ENCODE measurements at places on chromosomes 11 and 22.
A peak's percentile ranks its signal among the peaks of the same experiment; 100 is the strongest.

- no peak for DNase-seq
Measured at GRCh38 chr22:48208894-48209293, 1446.4 kb downstream of the TBC1D22A start.

DNA sequence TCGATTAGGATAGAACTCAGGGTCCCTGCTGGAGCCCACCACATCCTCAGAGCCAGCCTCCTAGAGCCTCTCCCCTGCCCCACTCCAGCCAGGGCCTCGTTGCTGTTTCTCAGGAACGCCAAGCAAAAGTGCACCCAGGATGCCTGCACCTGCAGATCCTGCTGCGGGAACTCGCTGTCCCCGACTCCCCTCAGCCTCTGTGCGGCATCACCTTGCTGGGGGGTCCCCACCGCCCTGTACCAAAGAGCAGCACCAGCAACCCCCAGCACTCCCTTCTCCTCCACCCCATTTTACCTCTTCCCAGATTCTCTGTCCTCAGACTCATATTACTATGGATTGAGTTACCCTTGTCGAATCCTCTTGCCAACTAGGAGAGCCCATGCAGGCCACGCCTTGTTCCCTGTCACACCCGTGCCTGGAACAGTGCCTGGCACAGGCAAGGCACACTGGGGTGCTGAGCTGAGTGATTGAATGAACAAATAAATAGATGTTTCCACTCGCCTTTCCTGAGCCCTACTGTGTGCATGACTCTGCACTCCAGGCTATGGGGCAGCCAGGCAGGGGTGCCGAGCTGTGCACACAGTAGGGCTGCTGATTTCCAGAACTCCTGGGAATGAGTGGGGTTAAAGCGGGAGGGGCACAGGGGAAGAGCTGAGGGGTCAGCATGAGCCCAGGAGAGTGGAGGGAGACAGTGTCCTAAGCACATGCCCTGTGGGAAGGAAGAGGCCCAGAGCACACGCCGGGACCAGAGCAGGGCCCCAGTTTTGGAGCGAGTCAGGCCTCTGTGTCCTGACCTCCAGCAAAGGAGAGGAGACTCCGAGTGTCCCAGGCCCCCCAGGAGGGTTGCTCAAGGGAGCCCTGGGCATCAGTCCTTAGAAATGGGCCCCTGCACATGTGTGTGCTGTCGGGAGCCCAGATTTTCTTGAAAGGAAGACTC, 44.3 kb downstream of the LINC01488 start:
- DNase-seq = no peak

DNA sequence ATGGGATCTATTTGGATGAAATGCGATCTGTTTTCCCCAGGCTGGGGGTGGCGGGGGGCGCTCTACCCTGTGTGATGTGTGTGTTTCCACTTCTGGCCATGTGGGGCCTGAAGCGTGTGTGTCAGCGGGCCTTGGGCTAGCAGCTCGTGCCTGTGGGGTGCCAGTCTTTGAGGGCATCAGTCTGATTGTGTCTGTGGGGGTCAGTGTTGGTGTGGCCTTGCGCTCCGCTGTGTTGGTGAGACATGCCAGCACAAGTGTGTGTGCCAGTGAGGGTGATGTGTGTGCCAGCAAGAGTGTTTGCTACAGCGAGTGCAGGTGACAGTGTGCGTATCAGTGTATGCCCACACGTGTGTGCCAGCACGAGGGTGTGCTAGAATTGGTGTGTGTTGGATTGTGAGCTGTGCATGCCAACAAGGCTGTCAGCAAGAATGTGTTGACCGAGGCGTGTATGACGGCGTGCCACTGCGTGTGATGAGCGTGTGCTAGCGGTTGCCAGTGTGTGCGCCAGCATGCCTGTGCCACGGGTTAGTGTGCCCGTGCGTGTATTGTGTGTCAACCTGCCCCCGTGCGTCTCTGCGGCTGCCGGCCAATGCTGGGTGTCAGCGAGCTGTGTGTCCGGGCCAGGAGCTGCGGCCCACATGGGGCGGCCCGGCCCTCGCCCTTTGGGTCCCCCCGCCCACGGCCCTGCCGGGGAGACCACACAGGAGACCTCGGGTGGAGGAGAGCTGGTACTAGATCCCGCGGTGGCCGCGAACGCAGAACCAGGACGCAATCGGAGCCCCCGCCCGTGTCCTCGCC, 519 bp downstream of the ARRB1 start:
- DNase-seq = peak; percentile 71

- DNase-seq = no peak
Measured at GRCh38 chr11:31096191-31096805, 273.2 kb downstream of the DCDC1 start.

GRCh38 chr11:6648501-6648900, 7.1 kb downstream of the DCHS1 start:
- DNase-seq = no peak

- peak; percentile 49 for DNase-seq
Measured at GRCh38 chr11:68528630-68529029, 68.1 kb downstream of the PPP6R3 start.

All from activated CD8-positive, alpha-beta T cell treated with anti-CD3 and anti-CD28 coated beads for 36 hours (primary cell).